Endothelial cell of umbilical vein (primary cell): ENCODE measurements at places on chromosomes 1 and 21. TPM values are rescaled to one million over a fixed set of nuclear protein-coding genes. Genes with fewer than 3 reads are reported as not detected.

The TLR5 gene
- total RNA-seq = 0.15 and 0.16 TPM in 2 replicates

GRCh38 chr1:151156515-151156819 lies at the start of gene TNFAIP8L2:
TSS of gene TNFAIP8L2 (plus strand) at chr1:151156649. CDS start at chr1:151158698, 2,049 bp downstream.
- H3K27me3 ChIP-seq = no peaks in the 10 kb centered on the region
- peak within 1 kb of the TSS; percentile 25 for H3K27ac ChIP-seq
- peaks cover 13% of the 10 kb centered on the region for H3K36me3 ChIP-seq
- no peak for DNase-seq
- H3K4me3 ChIP-seq = no peak within 1 kb of the TSS

The PRCC gene
- 65.1 and 71.5 TPM in 2 replicates for total RNA-seq

The TMIGD3 gene
- 0.49 TPM in 1 of 2 replicates, not detected in the other for total RNA-seq

The C1orf226 gene
- 3.8 and 4.2 TPM in 2 replicates for total RNA-seq

The MPZ gene
- total RNA-seq = 1.3 and 2.0 TPM in 2 replicates

The MYOM3 gene
- total RNA-seq = 0.18 and 0.40 TPM in 2 replicates

GRCh38 chr1:87887100-87887499 lies 558.4 kb downstream of the LMO4 start:
- no peak overlapping the region for H3K27ac ChIP-seq
- no peaks in the 10 kb centered on the region for H3K36me3 ChIP-seq
- no peak for DNase-seq
- H3K4me3 ChIP-seq = no peak overlapping the region
- no peaks in the 10 kb centered on the region for H3K4me1 ChIP-seq

DNA sequence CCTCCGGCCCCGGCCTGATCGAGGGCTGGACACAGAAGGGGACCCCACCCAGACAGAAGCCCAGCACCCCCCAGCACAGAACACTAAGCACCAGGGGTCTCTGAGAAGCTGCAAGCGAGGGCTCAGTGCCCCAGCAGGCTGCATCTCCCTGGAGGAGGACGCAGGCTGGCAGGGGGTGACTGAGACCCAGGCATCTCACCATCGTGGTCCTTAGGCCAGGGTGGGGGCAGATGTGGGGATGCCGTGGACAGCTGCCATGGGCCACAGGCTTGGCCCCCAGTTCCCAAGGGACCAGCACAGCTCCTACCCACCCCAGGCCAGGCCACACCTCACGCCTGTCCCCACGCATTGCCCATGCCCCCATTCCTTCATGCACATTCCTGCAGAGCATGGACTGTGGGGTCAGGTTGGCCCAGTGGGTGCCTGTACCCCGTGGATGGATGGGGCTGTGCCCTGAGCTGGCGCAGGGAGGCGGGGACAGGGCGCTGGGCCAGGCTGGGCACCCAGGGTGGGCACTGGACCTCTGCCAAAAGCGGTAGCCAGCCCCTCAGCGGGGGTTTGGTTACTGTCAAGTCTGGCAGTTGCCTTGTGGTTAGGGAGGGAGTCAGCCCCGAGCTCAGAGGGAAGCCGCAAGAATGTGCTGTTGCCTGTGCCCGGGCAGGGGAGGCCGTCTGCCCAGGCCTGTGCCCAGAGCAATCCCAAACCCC lies 61.5 kb downstream of the ARHGEF16 start:
- no peaks in the 10 kb centered on the region for H3K4me1 ChIP-seq
- no peaks in the 10 kb centered on the region for H3K36me3 ChIP-seq
- H3K27me3 ChIP-seq = no peaks in the 10 kb centered on the region
- DNase-seq = no peak

GRCh38 chr21:45465105-45465504 lies 60.1 kb downstream of the COL18A1 start:
- no peak overlapping the region for H3K4me3 ChIP-seq
- peaks cover 16% of the 10 kb centered on the region for H3K4me1 ChIP-seq
- DNase-seq = no peak
- peaks cover 12% of the 10 kb centered on the region for H3K36me3 ChIP-seq
- no peaks in the 10 kb centered on the region for H3K27me3 ChIP-seq

The WNT2B gene
- total RNA-seq = 3.6 and 4.6 TPM in 2 replicates

DNA sequence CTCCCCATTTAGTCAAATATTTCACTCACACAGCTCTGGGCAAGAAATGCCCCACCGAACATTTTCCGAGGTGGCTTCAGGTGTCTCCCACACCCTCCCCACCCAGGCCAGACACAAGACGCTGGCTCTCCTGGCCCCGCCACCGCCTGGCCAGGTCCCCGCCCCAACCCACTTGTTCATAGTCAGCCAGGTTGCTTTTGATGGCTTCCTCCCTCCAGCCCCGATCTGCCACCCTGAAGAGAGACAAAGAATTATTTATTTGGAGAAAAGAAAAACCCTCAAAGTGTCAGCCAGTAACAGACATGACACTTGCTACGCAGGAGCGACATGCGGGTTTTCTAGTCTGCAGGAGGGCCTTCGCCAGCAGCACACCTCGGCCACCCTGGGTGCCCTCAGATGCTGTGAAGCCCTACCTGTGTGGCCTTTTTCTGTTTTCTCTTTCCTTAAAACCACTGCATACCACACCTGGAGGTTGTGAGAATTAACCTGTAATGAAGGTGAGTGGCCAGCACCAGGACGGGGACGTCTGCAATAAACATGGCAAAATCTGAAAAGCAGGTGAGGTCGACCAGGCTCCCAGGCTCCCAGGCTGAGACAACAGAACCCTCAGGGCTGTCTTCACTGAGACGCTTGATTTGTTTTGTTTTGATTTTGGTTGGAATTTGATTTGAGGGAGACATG lies 27.2 kb downstream of the SSBP3 start:
- H3K4me1 ChIP-seq = no peaks in the 10 kb centered on the region
- no peak overlapping the region for H3K4me3 ChIP-seq
- no peaks in the 10 kb centered on the region for H3K27me3 ChIP-seq
- peaks cover 4% of the 10 kb centered on the region for H3K36me3 ChIP-seq
- no peak overlapping the region for H3K27ac ChIP-seq

DNA sequence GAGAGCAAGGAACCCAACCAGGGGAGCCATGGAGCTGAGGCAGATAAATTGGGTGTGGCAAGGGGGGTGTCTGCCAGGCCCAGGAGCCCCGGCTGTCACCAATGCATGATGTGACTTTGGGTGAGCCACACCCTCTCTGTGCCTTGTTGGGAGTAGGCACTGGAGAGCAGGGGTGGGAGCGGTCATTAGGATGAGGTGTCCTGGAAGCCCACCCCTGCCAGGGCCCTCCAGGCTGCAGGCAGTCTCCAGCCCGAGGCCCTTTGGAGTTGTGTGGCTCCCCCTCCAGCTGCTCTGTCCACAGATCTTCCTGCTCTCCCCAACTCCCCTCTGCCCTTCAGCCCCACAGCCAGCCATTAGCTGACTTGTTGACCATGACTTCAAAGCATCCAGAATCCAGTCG lies 11.4 kb downstream of the MX2 start:
- H3K36me3 ChIP-seq = no peaks in the 10 kb centered on the region
- DNase-seq = no peak
- no peak overlapping the region for H3K27ac ChIP-seq
- no peak overlapping the region for H3K4me3 ChIP-seq
- no peaks in the 10 kb centered on the region for H3K27me3 ChIP-seq

The FLG2 gene
- not detected in 2 replicates for total RNA-seq

The ADAMTS1 gene
- 12.8 and 16.3 TPM in 2 replicates for total RNA-seq

DNA sequence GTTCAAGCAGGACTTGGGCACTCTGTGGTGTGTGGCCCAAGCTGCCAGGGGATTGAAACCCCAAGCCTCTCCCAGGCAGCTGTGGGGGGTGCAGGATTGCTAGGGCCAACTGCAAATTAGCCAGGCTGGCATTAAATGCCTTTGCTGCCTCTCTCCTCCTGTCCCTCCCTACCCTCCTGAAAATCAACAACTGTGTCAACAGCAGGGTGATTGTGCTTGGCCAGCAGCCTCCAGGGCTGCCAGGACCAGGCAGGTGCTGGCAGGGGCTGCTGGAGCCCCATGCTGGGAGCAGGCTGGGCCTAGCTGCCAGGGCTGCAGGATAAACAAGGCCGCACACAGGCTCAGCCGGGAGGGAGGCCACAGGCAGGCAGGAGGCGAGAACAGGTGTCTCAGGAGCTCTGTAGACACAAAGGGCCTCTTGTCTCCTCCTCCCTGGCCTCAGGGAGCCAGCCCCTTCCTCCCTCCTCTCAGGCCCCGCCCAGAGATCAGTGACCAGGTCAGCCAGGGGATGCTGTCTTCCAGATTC lies 11.4 kb downstream of the SOX13 start:
- no peak overlapping the region for H3K27ac ChIP-seq
- H3K36me3 ChIP-seq = no peaks in the 10 kb centered on the region
- H3K4me1 ChIP-seq = peaks cover 34% of the 10 kb centered on the region
- no peaks in the 10 kb centered on the region for H3K27me3 ChIP-seq

The PDXK gene
- 59.1 and 60.2 TPM in 2 replicates for total RNA-seq

The LRRC7 gene
- total RNA-seq = 0.11 and 0.18 TPM in 2 replicates

The TNNT2 gene
- not detected in 2 replicates for total RNA-seq

DNA sequence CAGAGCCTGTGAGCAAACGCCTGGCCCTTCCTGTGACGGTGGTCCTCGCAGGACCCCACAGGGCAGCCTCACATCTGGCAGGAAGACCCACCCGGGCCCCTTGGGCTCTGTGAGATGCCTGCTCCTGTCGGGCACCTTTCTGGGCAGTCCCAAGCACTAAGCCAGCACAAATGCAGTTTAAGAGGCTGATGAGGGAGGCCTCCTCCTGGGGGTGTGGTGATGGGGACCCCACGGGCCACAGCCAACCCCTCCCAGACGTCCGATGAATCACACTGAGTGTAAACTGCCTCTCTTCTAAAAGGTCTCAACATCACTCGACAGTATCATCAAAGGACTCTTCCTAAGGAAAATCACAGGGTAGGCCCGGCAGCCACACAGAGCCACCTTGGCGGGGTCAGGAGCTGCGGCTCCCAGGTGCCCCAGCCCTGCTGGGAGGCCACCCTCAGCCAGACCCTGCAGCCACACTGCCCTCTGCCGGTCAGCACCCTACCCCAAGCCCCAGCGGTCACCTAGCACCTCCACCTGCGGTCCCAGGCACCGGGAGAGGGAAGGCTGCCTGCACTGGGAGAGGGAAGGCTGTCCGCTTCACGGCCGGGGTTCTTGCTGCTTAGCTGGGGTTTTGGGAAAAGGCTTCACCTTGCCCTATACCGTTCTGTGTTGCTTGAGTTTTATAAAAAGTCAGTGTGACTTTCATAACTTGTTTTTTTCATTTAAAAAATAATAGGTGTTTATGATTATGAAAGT lies 3.9 kb upstream of the PRKCZ start:
- H3K4me1 ChIP-seq = no peaks in the 10 kb centered on the region
- no peaks in the 10 kb centered on the region for H3K36me3 ChIP-seq
- peak; percentile 21 for DNase-seq
- peaks cover 20% of the 10 kb centered on the region for H3K27me3 ChIP-seq

The TACSTD2 gene
- 14.1 and 30.7 TPM in 2 replicates for total RNA-seq

GRCh38 chr1:244218220-244218619 lies 167.1 kb downstream of the ZBTB18 start:
- H3K27ac ChIP-seq = no peak overlapping the region
- H3K36me3 ChIP-seq = no peaks in the 10 kb centered on the region
- no peak overlapping the region for H3K4me3 ChIP-seq
- DNase-seq = no peak

The ERICH3 gene
- not detected in 2 replicates for total RNA-seq

GRCh38 chr1:163085904-163086268 lies 16.7 kb downstream of the RGS4 start:
- H3K4me3 ChIP-seq = no peak overlapping the region
- peak overlapping the region; percentile 4 for H3K27ac ChIP-seq
- H3K27me3 ChIP-seq = no peaks in the 10 kb centered on the region
- no peaks in the 10 kb centered on the region for H3K36me3 ChIP-seq

The NTRK1 gene
- total RNA-seq = not detected in 2 replicates

DNA sequence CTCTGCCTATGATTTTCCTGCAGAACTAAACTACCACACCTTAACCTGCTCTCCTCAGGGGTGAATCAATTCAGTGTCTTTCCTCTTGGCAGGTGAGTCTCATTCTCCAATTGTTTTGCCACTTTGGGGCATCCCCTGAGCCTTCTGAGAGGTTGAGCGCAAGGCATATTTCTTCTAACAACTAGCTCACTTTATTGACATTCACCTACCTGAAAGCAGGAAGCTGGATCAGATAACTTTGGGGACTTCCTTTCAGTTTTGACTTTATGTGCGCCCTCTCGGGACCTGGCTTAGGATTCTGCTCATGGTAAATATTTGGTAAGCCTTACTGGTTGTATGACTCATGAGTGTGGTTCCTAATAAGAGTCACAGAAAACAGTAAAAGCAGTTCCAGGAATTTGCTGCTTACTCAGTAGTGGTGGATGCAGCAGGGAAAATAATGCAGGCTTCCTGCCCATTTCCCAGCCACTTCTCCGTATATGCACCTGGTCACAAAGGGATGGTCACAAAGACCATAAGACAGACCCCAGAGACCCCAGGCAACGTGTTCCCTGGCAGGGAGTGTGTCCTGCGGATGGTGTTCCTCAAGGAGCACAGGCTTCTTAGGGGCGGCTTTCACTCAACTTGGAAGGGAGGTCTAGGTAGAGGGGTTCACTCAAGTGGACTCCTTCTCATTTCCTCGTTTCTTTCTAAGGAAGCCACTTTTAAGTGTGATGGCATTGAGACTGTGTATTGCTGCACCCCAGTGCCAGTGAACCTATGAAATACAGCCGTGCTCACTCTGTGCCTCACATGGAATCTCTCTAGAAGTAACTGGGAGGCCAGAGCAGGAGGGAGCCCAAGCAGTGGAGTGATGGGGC lies 22.0 kb upstream of the BATF3 start:
- DNase-seq = peak; percentile 25
- H3K4me1 ChIP-seq = peaks cover 16% of the 10 kb centered on the region
- no peak overlapping the region for H3K27ac ChIP-seq

The ARHGEF10L gene
- 4.3 and 5.2 TPM in 2 replicates for total RNA-seq

GRCh38 chr21:29708401-29708800 lies 231.4 kb downstream of the GRIK1 start:
- H3K4me1 ChIP-seq = no peaks in the 10 kb centered on the region
- no peak for DNase-seq
- H3K27ac ChIP-seq = no peak overlapping the region
- no peaks in the 10 kb centered on the region for H3K27me3 ChIP-seq
- H3K4me3 ChIP-seq = no peak overlapping the region

The TDRD5 gene
- not detected in 2 replicates for total RNA-seq

- no peak overlapping the region for H3K4me3 ChIP-seq
- H3K36me3 ChIP-seq = no peaks in the 10 kb centered on the region
- no peak overlapping the region for H3K27ac ChIP-seq
- H3K27me3 ChIP-seq = no peaks in the 10 kb centered on the region
These were observed 78.9 kb downstream of the CD247 start for GRCh38 chr1:167439301-167439988.

The TDRD10 gene
- total RNA-seq = 3.9 and 6.1 TPM in 2 replicates

DNA sequence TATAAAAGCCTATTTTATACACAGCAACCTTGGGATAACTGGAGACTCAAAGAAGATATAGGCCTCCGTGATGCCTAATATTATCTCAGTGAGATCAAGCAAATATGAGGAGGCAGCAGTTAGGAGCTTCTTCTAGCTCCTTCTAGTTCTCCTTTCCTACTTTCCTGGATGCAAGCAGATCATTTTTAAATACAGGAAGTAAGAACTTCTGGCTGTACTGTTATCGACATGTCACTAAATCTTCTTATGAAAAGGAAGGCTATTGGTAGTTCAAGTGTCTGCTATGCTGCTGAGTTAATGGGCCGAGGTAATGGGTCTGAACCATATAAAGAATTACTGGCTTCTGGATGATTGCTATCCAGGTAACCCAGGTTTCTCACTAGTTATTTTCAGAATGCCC lies 15.9 kb downstream of the HSPA13 start:
- H3K4me1 ChIP-seq = no peaks in the 10 kb centered on the region
- no peaks in the 10 kb centered on the region for H3K27me3 ChIP-seq
- H3K27ac ChIP-seq = no peak overlapping the region
- H3K4me3 ChIP-seq = no peak overlapping the region

GRCh38 chr1:245805532-245805931 lies 650.7 kb downstream of the KIF26B start:
- no peak overlapping the region for H3K4me3 ChIP-seq
- no peaks in the 10 kb centered on the region for H3K4me1 ChIP-seq
- no peak overlapping the region for H3K27ac ChIP-seq

The IVL gene
- total RNA-seq = not detected in 2 replicates
